Brain (organoid and tissue), 16 donors: ENCODE measurements at places on chromosomes 6 and 20.

DNA sequence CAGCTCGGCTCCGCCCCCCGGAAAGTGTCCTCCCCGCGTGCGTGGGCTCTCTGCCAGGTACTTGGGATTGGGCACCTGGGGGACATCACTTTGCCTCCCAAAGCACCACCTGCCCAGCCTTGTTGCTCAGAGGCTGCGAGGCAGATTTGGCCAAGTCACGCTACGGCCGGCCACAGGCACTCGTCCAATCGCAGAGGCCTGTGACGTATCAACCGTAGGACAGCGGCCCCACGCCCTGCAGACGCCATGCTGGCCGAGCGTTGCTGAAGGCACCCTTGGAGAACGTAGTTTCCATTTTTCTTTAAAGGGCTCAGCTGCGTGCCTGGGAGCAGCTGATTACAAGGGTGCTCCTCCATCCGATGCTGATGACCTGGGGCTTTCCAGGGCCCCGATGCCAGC is 3.1 kb downstream of the NTSR1 start:
- no peak for DNase-seq

DNA sequence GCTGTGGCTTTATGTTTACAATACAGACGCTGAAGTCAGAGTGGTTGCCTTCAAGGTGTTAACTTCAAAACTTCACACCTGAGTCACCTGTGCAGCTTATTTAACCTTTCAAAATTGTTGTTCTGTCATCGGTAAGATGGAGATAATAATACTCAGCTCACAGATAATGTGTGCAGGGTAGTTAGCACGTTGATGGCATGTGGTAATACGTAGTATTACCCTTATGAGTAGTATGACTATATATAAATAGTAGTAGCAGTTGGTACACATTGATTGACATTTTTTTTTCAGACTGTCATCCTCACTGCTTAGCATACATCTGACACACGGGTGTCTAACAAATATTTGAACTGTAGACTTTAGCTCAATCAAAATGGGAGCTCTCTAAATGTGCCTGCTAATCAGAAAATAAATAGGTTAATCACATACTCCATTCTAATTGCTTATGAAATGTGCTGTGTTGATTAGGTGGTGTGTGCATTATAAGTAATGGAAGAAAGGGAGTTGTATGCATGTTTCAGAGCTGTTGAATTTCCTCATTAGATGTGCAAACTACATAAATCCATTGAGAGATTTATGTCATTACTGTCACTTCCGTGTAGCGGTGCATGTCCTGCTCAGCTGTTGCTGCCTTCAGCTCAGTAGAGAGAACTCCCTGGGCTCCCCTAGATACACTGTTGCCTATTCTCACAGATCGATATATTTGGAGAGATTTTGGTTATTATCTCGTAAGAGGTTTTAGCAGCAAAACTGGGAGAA is 11.2 kb upstream of the MROH8 start:
- DNase-seq, result peak; percentile 59

DNA sequence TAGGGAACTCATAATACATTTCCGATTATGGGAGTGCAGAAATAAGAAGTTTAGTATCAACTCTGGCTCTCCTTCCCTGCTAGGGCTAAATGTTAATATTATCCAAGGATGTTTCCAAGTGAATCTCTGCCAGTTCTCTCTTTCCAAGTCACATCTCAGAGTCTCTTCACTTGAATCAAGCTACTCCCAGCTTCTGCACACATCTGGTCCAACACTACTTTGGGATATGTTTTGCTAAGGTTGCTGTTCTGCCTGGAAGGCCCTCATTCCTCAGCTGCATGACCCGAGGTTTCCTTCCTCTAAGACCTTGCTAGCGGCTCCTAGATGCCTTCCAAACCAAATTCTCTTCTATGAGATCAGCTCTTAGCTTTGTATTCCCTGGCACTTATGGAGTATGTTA is 331.8 kb downstream of the GJA1 start:
- no peak for DNase-seq

DNA sequence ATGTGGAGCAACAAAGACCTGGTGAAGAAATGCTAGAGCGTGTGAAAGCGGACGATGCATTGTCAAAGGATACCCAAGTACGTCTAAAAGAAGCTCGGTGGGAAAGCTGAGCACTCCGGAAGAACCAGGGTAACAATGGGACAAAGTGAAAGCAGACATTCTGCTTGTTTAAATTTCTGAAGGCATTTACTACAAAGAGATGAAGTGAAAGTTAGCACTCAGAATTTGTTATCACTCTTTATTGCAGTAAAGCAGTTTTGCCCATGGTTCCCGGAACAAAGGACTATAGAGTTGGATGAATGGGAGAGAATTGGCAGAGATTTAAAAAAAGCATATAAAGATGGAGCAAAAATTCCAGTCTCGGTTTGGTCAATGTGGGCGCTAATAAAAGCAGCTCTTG is 12.8 kb upstream of the IRAK1BP1 start:
- no peak for DNase-seq

DNA sequence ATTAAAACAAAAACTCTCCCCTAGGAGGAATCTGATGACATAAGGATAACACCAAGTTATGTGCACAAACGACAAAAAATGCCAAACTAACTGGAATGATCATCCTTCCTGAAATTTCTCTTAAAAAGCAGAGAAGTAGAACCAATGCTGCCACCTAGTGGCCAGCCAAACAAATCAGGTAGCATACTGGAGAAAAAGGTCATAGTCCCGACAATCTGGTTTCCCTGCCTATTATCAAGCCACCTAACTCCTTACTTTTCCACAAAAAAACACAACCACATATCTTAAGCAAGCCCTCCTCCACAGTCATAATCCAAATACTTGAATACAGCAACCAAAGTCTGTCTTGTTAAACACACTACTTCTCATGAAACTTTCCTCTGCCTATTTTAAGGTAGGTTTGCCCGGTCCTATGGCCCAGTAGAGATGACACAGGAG is 5.3 kb downstream of the OARD1 start:
- DNase-seq, result peak; percentile 92

- no peak for DNase-seq
Observed at GRCh38 chr6:72876256-72876655, 254.4 kb downstream of the KCNQ5 start.

GRCh38 chr20:38842558-38842981 is 37.1 kb downstream of the PPP1R16B start:
- DNase-seq, result no peak

DNA sequence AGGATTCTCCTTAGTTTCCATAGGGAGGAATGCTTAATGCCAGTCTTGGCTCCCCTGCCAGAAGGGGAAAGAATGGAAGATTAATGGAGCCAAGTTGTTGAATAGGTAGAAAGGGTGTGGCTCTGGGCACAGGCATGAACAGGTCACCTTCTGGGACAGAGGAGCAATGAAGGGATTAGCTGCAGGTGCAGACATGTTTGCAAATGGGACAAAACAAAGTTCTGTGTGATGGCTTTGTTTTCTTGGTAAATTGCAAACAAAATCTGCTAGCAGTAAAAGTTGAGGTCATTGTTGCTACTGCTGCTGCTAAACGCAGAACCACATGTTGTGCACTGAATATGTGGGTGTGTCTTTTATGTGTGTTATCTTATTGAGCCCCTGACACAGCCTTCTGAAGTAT is 93.3 kb downstream of the PERP start:
- no peak for DNase-seq

DNA sequence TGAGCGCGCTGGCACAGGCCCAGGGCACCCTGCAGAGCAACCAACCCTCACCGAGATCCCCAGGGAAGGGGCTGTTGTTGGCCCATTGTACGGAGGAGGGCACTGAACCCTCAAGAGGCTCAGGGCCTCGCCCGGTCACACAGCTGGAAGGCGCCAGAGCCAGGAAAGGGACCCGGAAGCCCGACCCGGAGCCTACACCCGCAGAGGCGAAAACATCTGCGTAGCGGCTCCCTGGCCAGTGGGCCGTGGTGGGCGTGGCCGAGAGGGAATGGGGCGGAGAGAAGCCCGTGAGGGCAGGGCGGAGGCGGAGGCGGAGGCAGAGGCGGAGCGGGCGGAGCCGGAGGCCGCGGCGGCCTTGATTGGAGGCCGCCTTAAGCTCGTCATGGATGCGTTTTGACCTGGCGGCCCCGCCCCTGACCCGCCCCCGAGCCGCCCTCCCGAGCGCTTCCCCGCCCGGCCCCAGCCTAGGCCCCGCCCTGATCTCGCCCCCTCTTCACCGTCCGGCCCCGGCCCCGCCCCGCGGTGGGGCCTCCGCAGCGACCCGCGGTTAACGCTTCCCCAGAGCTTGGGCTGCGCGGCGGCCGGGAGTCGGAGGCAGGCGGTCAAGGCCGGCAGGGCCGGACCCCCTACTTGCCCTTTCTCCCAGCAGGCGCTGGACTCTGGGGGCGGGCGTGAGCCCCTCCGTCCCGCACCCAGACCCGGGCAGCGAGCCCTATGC is 2.1 kb upstream of the MRGBP start:
- DNase-seq, result peak; percentile 94

GRCh38 chr6:105909106-105909505 is 177.0 kb upstream of the PRDM1 start:
- DNase-seq, result no peak

DNA sequence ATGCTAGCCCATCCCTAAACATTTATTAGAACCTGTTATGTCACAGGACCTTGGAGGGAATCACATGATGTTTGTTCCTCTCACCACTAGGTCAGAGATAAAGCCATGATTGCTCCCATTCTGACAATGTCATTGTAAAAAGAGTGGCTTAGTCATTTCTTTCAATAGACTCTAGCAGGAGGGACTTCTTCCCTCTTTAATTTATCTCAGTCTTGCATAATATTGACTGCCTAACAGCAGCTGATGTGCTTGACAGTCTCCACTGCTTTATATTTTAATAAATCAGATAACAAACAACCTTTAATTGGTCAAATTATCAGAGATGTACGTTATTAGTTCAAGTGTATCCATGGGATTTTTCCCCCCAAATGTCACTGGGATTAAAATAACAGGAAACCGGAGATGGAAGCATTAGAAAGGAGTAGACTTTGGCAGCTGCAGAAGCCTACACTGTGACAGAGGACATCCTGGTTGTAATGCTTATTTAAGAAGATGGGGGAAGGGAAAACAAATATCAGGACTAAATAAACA is 39.6 kb downstream of the LAMA4 start:
- no peak for DNase-seq

GRCh38 chr20:58634521-58635278 is 16.4 kb upstream of the STX16 start:
- DNase-seq, result no peak

GRCh38 chr6:106476331-106477105 is 116.0 kb downstream of the CRYBG1 start:
- DNase-seq, result no peak

- no peak for DNase-seq
Observed at GRCh38 chr6:150719099-150719766, 119.5 kb downstream of the PLEKHG1 start.

GRCh38 chr6:36593569-36594028 is 563 bp upstream of the SRSF3 start:
- peak; percentile 86 for DNase-seq

- DNase-seq, result peak; percentile 88
Observed at GRCh38 chr20:56925082-56925830, 296.1 kb downstream of the TFAP2C start.

DNA sequence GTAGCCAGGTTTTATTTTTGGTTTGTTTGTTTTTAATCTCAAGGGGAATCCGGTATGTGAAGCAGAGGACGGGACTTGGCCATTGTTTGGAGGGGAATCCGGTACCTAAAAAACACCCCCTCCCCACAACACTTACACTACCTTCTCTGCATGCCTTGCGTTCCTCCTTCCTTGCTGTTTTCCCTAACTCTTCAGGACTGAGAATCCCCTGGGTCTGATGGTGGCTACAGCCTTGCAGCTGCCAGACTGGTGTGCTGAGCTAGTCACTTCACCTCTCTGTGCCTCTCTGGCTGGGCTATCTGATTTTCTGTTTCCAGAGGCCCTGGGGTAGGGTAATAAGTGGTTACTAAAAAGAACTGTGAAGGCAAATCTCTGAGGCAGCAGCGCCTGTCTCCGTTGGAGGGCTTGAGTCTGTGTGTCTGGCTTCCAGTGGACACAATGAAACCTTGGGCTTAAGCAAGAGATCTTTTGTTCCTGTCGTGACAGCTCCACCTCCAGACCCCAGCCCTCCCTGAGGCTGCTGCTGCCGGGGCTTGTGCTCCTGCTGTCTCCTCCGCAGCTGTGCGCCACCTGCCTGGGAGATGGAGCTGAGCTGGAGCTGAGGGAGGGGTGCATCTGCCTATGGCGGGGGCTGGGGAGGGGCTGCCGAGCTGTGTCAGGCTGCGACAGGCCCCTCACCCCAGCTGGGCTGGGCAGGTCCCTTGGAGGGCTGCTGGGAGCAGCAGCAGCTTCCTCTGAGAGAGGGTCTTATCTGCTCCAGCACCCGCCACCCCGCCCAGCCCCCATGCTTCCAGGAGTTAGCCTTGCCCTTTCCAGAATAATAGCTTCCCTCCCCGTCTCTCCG is 65.8 kb upstream of the CCDC167 start:
- peak; percentile 87 for DNase-seq

GRCh38 chr6:33620856-33621710 is at the start of gene ITPR3:
TSS of gene ITPR3 (plus strand) at chr6:33621322. CDS start at chr6:33621603, 281 bp downstream.
- DNase-seq, result no peak

DNA sequence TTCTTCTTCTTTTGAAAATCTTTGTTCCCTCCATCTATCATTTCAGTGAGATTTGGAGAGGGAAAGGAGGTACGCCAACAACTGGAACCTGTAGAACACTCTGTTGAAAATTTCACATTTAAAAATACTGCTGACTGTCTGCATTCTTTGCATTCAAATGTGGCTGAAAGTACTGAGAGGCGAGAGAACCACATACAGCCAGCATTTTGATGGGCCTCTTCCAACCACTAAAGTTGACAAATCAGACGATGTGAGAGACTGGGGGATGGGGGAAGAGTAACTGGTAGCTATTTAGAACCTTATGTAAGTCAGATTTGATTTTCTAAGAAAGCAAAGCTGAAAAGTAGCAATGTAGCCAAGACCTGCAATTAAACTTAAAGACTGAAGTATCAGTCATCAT is 77.5 kb downstream of the FKBP5 start:
- DNase-seq, result no peak

DNA sequence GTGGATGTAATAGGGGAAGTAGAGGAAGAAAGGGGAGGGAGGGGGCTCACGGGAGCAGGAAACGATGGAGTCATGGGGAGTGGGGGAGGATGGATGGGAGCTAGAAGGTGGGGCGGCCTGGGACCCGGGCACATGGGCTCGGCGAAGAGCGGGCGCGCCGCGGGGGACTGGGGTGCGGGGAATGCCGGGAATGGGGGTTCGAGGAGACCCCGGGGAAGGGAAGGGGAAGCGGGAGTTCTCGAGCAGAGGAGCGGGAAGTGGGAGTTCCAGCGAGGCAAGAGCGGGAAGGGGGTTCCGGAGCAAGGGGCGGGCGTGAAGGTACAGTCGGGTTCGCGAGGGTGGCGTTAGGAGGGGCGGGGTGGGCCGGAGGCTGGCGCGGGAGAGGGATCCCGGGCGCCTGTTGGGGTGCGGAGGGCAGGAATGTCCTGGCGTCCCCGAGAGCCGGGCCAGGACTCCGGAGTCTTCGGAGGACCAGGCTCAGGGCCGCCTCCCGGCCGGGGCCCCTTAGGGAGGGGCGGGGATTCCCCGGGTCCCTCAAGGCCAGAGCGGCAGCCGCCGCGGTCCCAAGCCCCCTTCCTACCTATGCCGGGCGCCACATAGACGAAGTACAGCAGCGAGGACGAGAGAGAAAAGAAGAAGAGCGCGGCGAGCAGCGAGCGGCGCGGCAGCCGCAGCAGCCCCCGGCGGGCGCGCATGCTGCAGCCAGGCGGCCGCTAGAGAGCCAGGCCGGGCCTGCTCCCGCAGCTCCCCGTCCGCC is 504 bp downstream of the B4GALT5 start:
- peak; percentile 19 for DNase-seq

GRCh38 chr20:9375221-9375681 is 139.1 kb upstream of the LAMP5 start:
- no peak for DNase-seq

- DNase-seq, result no peak
Observed at GRCh38 chr20:34385464-34385863, 22.4 kb downstream of the ITCH start.

- no peak for DNase-seq
Observed at GRCh38 chr6:159067334-159067733, 22.5 kb upstream of the TAGAP start.
